ENCODE measurements at places on chromosomes 12 and 14.

- DNase-seq: no peak
Measured at GRCh38 chr14:102973706-102974285, 51.3 kb downstream of the AMN start.

DNA sequence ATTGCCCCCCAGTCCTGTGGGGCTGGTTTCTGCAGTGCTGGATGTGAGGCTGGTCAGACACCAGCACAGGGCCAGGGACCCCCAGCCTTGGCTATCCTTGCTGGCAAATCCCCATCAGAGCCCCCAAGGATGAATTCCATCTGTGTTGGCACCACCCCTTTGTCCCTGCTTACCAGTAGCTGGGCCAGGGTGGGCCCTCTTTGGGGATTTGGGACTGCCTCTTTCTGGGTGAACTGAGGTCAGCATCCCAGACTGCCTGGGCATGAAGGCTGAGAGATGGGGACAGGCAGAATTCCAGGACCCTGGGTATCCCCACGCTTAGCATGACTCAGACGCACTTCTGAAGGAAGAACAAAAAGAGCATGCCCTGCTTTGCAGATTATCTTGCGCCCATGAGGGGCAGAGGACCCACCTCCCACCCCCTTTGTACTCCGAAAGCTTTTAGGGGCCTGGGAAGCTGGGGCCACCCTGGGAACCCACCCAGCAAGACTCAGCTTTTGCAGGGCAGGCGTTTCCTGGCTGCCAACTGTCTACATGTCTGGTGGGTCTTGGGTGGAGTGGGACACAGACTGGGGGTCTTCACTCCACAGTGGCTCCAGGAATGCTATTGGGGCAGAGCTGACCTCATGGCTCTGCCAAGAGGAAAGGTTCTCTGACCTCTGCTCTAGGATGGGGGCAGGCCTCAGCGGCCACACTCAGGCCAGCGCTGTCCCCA lies 26.8 kb downstream of the RFLNA start:
- no peak for DNase-seq

DNA sequence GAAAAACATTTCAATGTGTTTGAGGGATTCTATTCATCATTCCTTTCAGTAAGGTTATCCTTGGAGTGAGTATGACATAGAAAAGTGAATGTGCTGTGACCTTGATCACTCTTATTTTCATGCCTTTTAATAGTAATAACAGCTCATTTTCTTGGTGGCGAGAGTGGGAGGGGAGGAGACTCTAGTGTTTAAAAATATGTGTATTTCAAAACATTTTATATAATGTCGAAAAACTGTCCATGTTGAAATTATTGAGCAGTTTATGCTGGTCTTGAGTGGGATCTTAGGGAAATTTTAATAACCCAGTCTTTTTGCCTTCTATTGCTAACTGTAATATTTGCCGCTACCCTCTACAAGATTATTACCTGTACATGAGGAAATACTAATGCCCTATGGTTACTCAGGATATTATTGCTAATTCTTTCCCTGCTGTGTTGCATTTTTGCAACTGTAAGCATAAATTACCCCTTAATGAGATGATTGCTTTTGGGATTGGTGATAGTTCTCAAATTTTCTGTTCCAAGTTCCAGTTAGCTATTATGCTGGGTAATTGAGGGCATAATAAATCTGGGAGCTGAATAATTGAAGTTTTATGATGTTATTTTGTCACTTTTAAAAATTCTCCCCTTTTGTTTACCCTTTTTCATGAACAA lies 21.9 kb downstream of the ATF7IP start:
- DNase-seq: no peak

- no peak for DNase-seq
Measured at GRCh38 chr12:77736219-77736965, 94.3 kb upstream of the NAV3 start.

GRCh38 chr12:104133321-104133720 lies 4.7 kb downstream of the NFYB start:
- no peak for DNase-seq

Measured in DMS153 (cell line).